Tibial artery (tissue), 4 donors: ENCODE measurements at places on chromosomes 7 and 10.
A peak's percentile ranks its signal among the peaks of the same experiment; 100 is the strongest.

- no peak for DNase-seq
Measured at GRCh38 chr7:25596443-25596842, 368.2 kb upstream of the NPVF start.

DNA sequence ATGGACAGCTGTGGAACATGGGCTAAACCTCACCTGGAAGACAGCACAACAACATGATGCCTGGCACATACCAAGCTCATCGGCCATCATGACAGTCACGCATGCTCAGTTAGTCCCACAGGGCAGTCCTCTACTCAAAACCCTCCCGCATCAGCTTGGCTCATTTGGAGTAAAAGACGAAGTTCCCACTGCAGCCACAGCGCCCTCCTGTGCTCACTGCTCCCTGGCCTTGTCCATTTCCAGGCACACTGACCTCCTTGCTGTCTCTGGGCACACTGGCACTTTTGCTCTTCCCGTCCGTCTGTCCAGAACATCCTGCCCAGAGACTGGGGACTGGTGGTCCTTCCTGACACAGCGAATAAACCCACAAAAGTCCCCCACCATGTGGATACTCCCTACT lies 66.2 kb downstream of the LARP4B start:
- no peak for DNase-seq

DNA sequence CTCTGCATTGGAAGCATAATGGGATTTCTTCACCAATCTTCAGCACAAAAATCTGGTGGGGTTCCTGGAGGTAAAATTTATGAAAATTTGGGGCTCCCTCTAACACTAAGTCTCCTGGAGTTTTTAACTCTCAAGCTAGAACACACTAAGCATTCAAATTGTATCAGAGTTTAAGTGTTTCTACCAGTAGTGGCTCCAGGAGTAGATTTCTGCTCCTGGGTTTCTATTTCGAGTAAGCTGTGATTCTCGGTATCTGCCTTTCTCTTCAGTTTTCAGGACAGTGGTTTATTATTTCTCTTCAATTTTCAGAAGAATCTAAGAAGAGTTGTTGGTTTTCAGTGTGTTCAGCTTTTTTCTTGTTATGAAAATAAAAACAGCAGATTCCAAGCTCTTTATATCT lies 566.4 kb upstream of the KCND2 start:
- DNase-seq = no peak

GRCh38 chr7:30788640-30789333 lies 17.6 kb downstream of the MINDY4 start:
- no peak for DNase-seq

DNA sequence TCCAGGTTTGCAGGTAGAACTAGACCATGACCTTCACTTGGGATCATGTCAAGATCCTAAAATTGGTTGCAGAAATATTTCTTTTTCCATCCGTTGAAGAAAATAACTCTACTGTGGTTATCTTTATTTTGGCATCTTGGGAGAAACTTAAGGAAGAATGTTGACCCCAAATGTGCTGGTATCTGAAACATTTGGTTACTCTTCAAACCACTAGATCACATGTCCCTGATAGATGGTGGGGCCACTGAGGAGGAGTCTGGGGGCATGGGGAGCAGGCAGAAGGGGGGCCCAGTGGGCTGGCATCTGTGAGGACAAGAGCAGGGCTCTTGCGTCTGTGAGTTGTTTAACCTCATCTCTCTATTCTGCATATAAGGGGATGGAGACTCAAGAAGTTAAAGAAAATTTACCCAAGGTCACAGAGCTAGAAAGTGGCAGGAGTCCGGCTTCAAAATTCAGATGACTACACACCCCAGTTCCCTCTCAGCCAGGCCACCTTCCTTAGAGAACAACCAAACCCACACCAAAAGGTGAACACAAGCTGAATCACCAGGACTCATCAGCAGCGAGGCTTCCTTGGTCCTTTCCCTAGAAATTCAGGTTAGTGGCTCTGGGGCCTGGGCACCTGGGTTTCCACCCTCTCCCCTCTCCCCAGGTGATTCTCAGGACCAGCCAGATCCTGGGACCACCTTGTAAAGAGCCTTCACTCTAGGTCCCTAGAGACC lies 40.6 kb upstream of the SRGN start:
- no peak for DNase-seq

- DNase-seq = no peak
Measured at GRCh38 chr10:82148764-82149163, 273.8 kb downstream of the NRG3 start.

DNA sequence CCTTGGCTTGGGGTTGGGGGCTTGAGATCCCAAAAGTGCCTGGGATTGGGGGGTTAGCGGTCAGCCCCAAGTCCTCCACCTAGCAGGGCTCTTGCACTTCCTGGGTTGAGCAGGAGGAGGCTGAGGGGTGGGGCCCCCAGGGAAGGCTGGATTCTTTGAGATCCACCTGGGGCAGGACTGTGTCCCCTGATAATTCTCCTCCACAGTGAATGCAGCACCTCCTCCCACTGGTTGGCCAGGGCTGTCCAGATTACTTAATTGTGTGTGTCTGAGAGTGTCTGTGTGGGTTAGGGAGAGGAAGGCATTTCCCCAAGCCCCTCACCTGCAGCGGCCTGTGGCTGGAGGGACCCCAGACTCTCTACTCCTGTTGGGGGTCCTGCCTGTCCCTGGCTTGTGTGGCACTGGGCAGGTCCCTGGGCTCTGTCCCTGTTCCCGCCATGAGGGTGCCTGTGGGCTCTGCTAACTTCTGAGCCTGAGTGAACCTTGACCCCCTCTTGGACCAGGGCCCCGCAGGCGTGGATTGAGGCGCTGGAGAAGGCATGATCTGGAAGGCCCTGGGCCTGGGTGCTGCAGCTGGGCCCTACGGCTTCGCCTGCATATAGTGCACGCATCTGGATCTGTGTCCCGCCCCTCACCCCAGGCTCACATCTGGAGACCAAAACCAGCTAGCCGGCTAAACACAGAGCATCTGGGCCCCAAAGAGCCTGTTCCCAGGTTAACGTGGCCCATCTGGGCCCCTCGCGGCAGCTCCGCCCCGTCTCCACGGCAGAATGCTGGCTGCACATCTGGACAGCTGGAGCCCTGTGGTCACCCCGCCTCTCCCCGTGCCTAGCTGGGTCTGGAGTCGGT lies 10.4 kb downstream of the TMEM270 start:
- no peak for DNase-seq

DNA sequence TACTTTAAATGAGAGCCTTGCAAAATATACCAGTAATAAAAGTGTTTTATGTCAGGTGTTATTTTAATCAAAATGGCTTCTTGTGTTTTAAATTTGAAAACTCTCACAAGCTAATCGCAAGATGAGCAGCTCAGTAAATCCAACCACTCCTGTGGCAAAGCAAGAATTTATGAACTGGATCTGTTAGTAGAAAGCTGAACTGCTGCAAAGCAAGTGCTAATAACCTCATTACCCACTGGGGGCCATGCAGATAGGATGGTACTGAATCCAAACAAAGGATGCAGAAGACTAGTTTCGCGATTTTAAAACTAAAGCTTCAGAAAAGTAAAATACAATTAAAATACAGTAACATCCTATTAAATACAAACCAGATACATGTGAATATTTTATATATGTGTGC lies 468.0 kb downstream of the PARD3 start:
- DNase-seq = no peak

DNA sequence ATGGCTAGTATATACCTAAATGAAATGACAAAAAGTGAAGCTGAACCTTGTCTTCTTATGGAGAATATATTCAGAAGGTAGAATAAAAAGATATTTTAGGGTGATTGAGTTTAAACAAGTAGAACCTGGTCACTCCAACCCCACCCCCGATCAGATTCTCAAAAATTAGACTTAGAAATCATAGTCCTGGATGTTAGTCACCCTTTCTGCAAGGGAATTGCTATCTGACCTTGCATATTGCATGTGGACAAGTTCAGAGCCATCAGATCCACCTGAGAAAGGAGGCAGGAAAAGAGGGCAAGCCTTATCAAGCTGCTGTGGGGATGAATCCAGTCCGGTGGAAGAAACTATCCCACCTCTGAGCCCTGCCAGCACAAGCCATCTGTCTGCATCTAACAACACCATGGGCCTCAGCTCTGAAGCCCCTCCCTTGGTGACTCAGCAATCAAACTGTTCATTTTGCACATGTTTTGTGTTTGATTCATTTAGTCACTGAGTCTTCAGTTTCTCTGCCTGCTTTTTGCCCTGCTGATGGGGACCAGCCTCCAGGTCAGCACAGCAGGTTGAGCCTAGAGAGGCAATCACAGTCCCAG lies 727.3 kb downstream of the AUTS2 start:
- no peak for DNase-seq

- no peak for DNase-seq
Measured at GRCh38 chr10:64101606-64102263, 580.5 kb downstream of the REEP3 start.

DNA sequence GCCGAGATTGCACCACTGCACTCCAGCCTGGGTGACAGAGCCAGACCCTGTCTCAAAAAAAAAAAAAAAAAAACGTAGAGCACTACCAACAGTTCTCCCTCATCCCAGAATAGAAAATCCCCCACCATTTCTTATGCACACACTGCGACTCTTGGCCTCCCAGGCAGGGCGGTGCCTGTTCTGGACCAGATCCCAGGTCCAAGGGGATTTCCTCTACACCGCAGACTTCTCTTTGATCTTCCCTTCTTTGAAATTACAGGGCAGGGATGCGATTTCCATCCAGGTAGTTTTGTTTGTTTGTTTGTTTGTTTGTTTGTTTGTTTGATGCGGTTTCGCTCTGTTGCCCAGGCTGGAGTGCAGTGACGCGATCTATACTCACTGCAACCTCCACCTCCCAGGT lies 91.8 kb downstream of the SEPTIN14 start:
- DNase-seq = no peak

GRCh38 chr7:141225916-141226618 lies 152.2 kb downstream of the TMEM178B start:
- DNase-seq = no peak

GRCh38 chr10:30686708-30687107 lies 57.2 kb upstream of the LYZL2 start:
- no peak for DNase-seq

DNA sequence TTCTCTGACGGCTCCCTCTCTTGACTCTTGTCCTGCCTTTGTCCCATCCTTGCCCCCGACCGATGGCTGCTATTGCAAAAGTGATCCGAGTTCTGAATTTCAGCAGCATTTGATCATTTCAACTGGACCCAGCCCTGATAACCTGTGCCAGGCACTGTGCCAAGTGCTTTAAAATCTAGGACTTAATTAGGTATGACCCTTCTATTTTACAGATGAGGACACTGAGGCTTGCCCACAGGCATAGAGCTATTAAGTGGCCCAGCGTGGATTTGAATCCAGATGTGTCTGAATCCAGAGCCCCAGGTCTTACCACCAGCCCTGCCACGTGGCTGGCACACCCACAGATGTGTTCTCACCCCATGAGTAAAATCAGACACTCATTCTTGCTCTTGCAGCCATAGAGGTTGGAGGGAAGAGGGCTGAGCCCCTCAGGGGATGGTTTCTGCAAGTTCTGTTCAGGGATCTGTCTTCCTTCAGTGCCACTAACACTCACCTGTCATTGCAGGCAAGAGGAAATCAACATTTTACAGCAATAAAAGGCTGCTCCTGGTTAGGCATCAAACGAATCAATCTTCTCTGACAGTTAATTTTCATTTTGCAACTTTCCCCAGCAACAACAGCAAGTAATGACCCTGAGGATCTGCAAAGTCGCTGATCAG lies 101.2 kb downstream of the GRID1 start:
- DNase-seq = peak; percentile 16
